Immature natural killer cell (primary cell): ENCODE measurements at places on chromosomes 1 and 21. TPM values are rescaled to one million over a fixed set of nuclear protein-coding genes. Genes with fewer than 3 reads are reported as not detected.

The ABL2 gene
- 0.36 TPM for polyA plus RNA-seq

The LPAR3 gene
- not detected for polyA plus RNA-seq

The PKNOX1 gene
- polyA plus RNA-seq, result 14.8 TPM

The ARMH1 gene
- not detected for polyA plus RNA-seq

The PALMD gene
- not detected for polyA plus RNA-seq

The CHI3L1 gene
- not detected for polyA plus RNA-seq

The SMG7 gene
- 6.4 TPM for polyA plus RNA-seq

The MGST3 gene
- 149 TPM for polyA plus RNA-seq

The CRB1 gene
- polyA plus RNA-seq, result 0.26 TPM

The NGF gene
- polyA plus RNA-seq, result not detected

The CSF1 gene
- polyA plus RNA-seq, result 0.55 TPM

The SHE gene
- polyA plus RNA-seq, result not detected

The RCSD1 gene
- polyA plus RNA-seq, result 129 TPM

The EPHA8 gene
- polyA plus RNA-seq, result not detected

The ZNF697 gene
- not detected for polyA plus RNA-seq

The MAEL gene
- not detected for polyA plus RNA-seq

The LMOD1 gene
- polyA plus RNA-seq, result not detected

The IFNLR1 gene
- polyA plus RNA-seq, result not detected

The ILDR2 gene
- polyA plus RNA-seq, result not detected

The GJA9 gene
- not detected for polyA plus RNA-seq

The OR2T11 gene
- polyA plus RNA-seq, result not detected

The FAM151A gene
- polyA plus RNA-seq, result not detected

The C4BPA gene
- not detected for polyA plus RNA-seq

The ALPL gene
- not detected for polyA plus RNA-seq

The DUSP10 gene
- 14.7 TPM for polyA plus RNA-seq

The UBXN10 gene
- 1.6 TPM for polyA plus RNA-seq

The RGS1 gene
- polyA plus RNA-seq, result 51.9 TPM

The OR2L5 gene
- not detected for polyA plus RNA-seq

The SMPDL3B gene
- 2.3 TPM for polyA plus RNA-seq

The ANGPTL3 gene
- not detected for polyA plus RNA-seq

The LIN9 gene
- polyA plus RNA-seq, result 0.94 TPM

The TEDDM1 gene
- not detected for polyA plus RNA-seq

The LHX8 gene
- polyA plus RNA-seq, result not detected

The CCDC17 gene
- polyA plus RNA-seq, result not detected

The CAMK2N1 gene
- 0.43 TPM for polyA plus RNA-seq

The S100A9 gene
- 109 TPM for polyA plus RNA-seq

The IL6R gene
- polyA plus RNA-seq, result 4.2 TPM

The TEKT2 gene
- not detected for polyA plus RNA-seq

The STRIP1 gene
- polyA plus RNA-seq, result 30.4 TPM

The ATP1A2 gene
- not detected for polyA plus RNA-seq

The AVPR1B gene
- not detected for polyA plus RNA-seq

The TENT5C gene
- 25.7 TPM for polyA plus RNA-seq

The C8B gene
- polyA plus RNA-seq, result not detected

The CD160 gene
- polyA plus RNA-seq, result 435 TPM
